ENCODE measurements at places on chromosomes 13 and 19. TPM values are rescaled to one million over a fixed set of nuclear protein-coding genes. Genes with fewer than 3 reads are reported as not detected.
A peak's percentile ranks its signal among the peaks of the same experiment; 100 is the strongest.

Gene URAD
- 38.1 TPM for polyA plus RNA-seq

Gene TEX101
- polyA plus RNA-seq = not detected

Gene ATP4A
- polyA plus RNA-seq = 5.1 TPM

Gene KLK15
- polyA plus RNA-seq = not detected

DNA sequence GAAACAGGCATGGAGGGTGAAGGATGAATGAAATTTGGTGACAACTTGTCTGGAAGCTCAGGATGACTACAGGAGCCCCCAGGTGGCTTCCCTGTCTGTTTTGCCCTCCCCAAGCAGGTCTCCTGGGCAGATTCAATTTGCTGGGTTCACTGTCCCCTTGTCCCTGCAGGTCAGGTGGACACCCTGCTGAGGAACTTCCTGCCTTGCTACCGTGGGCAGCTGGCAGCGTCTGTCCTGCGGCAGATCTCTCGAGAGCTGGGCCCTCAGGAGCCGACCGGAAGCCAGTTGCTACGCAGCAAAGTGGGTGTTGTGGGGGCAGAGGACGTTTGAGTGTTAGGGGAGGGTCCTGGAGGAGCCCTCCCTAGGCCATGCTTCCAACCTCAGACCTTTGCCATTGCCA is 19.1 kb downstream of the PGLS start:
- no peak for DNase-seq

GRCh38 chr13:21342699-21343442 is 116.2 kb downstream of the ZDHHC20 start:
- DNase-seq = no peak

GRCh38 chr13:108962654-108963053 is 333.2 kb downstream of the MYO16 start:
- no peak for DNase-seq

DNA sequence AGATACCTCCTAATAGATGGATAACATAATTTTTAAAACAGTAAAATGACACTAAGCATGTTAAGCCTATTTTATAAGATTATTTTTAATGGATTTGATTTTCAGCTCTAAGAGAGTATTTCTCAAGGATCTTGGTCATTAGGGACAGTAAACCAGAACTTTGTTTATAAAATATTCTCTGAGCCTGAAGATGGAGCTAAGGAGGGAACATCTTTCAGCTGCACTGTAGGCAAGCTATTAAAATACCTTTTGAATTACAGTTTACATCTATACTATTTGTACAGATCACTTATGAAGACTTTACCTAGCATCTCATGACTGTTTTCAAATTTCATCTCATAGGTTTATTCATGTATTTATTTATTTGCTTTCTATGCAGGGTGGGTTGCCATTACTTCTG is 345.3 kb downstream of the MYO16 start:
- DNase-seq = no peak

- peak; percentile 59 for DNase-seq
These were observed 32.0 kb upstream of the TUBGCP3 start for GRCh38 chr13:112619730-112620631.

GRCh38 chr19:39705578-39706188 is 1.4 kb downstream of the LGALS14 start:
- DNase-seq = no peak

- DNase-seq = no peak
These were observed 153.8 kb upstream of the UQCRFS1 start for GRCh38 chr19:29366757-29367156.

DNA sequence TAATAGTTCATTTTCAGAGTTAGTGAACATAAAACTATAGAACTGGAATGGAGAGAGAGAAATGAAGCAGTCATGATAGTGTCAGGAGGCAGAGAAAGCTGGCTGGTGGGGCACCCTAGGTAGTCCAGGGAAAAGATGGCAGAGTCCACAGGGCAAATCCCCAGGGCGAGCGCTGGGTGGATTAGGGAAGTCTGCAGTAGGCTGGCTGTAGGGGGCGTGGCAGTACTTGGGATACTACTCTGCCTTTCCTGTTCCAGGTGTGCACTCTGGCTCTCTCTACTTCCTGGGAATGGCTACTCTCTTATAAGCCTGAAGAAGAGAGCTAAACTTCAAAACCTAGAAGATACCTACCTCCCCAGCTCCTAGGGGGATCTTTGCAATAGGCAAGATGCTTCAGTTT is 232.9 kb upstream of the SLC10A2 start:
- peak; percentile 28 for DNase-seq

DNA sequence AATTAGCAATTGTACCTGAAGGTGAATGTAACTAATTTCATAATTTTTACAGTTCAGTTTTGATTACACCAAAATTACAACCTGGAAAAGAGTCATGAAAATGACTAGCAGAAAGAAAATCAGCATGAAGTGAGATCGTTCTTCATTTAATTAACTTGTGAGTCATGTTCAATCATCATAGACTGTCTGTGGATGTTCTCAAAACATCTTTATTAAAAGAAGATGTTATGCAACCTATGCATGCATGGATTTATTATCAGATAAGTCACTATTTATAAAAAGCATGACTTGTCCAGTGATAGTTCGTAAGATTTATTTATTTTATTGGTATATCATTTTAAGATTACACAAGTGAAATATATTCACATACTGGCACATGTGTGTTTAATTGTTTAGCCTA is 245.9 kb downstream of the ITGBL1 start:
- DNase-seq = no peak

All from hepatocyte (in vitro differentiated cells).